ENCODE measurements at places on chromosomes 3 and 15.

DNA sequence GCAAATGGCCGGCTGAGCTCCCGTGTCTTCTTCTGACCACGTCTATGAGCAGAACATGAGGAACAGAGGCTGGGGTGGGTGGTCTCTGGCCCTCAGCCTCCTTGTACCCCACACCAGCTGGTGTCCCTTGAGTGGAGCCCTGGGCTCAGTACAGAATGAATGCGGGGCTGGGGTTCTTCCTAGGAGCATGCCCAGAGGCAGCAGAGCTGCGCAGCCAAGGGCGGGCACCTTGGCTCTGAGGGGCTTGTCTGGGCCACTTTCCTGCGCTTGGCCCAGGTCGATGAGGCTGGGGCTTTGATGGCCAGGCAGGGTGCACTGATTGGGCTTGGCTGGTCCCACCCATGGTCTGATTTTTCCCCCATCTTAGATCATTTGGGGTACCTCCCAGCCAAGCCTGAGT, 6.4 kb downstream of the SCN5A start:
- DNase-seq, result no peak

GRCh38 chr3:174325834-174326700, 533.1 kb upstream of the NAALADL2 start:
- DNase-seq, result no peak

DNA sequence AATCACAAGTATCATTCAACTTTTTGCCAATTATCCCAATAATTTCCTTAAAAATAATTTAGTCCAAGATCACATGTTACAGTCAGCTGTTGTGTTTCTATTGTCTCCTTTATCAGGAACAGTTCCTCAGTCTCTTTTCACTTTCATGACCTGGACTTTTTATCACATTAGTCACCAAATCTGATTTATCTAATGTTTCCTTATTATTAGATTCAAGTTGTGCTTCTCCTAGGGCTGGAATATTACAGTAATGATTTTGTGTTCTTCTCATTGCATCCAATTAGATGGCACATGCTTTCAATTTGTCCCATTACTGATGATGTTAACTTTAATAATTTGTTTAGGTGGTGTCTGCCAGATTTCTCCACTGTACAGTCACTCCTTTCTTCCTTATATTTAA, 66.3 kb upstream of the DCBLD2 start:
- no peak for DNase-seq

DNA sequence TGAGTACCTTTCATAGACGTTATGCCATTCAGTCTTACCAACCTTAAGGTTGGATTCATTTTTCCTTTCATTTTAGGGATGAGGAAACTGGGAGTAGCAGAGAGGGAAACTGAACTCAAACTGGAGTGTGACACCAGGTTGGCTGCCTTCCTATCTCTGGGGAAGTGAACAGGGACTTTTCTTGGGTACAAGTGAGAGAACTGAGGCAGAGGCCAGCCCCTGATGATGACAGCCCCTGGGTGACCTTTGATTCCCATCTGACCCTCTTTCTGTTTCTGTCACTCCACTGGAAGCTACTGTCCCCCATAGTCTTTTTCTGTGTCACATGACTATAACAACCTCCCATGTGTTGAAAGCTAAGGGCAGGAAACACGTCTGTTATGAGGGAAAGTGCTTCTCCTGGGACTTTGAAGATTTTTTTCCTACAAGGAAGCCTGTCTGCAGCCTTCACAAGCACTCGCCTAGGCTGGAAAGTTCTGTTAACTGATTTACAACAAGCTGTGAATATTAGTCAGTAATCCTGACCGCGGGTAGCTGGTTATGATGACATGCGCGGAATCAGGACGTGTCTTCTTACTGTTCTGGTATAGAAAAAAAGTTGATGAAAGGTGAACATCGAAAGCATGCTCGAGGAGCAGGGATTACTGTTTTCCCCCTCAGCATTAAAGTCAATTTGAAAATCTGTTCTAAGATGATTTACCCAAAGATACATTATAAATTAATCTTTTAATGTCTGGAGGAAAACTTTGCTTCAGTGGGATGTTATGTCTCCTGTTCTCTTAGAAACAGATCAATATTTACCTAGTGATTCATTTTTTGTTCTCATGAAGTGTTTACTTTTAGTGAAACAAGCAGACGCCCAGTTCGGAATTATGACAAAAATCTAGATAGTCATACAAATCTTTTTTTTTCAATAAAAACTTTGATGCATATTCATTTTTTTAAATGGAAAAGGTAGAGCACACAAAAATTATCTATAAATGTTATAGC, 31.5 kb downstream of the ABHD2 start:
- DNase-seq, result no peak

GRCh38 chr15:37096558-37097143, 3.7 kb downstream of the MEIS2 start:
- no peak for DNase-seq

DNA sequence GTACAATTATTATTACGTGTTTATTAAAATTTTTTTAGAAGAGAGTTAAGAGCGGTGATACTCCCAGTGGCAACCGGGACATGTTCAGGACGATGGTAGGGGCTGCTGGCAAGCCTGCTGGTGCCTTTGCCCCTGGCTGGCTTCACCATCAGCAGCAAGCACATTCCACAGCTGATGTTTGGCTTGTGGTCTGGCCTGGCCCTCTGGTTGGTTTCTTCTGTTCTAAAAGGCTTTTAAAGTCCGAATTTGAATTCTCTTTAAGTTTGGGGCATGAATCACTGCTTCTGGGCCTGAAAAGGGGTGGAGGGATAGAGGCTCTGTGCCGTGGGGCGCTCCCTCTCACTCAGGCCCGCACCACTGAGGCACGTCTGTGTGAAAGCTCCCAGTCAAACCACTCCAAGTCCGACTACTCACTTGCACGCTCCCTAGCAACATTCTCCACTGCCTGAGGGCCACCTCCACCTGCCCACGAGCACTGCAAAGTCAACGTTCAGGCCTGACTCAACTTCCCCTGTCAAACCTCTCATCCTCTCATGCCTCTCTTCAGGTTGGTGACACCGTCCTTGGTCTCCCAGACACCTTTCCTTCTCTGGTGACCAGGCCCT, 10.1 kb downstream of the ITGA11 start:
- no peak for DNase-seq

- no peak for DNase-seq
Observed at GRCh38 chr3:32751377-32751776, 66.4 kb downstream of the CNOT10 start.

DNA sequence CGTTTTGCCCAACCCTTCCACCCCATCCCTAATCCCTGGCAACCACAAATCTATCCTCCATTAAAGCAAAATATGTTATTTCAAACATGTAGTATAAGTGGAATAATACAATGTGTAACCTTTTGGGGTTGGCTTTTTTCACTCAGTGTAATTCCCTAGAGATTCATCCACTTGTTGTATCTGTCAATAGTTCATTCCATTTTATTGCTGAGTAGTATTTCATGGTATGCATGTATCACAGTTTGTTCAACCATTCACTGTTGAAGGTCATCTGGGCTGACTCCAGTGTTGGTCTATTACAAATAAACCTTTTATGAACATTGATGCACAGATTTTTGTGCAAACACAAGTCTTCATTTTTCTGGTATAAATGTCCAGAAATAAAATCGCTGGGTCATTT, 38.8 kb downstream of the BSN start:
- DNase-seq, result no peak

DNA sequence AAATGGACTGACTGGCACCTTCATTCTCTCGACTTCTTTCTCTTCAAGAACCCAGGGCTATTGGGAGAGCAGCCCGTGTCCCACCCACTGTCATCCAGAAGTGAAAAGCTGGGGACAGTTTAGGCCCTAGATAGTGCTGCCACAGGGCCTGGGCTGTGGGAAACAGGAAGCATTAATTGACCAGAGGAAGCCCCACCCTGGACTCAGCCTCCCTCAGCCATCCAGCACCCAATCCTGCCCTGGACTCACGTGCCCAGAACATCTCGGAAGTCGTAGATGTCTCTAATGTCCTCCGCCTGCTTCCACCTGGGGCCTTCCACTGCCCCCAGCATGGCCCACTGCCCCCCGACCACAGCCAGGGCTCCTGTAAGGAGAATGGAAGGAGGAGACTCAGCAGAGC, 2.3 kb downstream of the CAMK1 start:
- DNase-seq, result no peak

- no peak for DNase-seq
Observed at GRCh38 chr3:188911026-188911850, 260.5 kb upstream of the TPRG1 start.

DNA sequence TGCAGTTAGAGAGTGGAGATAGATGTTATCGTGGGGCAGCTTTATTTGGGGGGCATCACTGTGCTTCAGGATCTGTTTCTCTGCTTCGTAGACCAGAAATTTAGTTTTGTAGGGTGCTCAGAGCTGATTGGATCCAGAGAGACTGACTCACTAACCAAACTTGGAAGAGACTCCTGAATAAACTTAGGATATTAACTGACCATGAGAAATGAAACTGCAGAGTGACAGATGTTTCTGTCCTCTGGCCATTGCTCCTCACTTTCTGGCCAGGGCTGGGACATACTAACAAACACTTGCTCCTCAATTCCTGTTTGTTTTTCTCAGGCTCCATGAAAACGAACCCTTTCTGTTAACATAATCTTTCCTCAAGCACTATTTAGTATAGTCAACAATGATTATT, 4.3 kb downstream of the ZNF592 start:
- DNase-seq, result no peak

DNA sequence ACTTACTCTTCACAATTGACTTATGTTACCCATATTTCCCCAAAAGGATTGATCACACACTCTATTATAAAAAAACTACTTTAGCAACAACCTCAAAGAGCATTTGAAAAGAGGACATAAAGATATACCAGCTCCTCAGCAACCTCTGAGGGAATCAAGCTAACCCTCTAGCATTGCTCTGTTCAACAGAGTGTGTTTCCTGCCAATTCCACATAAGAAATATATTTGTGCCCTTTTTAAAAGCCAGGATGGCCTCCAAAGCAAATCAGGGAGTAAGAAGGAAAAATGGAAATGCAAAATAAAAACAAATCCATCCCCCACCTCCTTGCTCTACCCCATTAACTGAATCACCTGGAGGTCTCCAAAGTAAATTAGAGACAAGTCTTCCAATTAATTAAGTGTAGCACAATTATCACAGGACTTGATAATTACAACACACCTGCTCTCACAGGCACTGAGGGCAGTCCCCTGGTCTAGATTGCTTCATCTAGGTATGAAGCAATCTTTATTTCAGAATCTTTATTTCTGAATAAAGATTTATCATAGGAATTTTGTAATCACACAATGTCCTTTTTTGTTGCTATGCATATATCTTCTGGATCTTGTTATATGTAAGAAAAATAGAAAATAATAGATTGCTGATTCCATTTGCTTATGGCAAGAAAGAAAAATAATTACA, 34.8 kb downstream of the GPR176 start:
- no peak for DNase-seq

DNA sequence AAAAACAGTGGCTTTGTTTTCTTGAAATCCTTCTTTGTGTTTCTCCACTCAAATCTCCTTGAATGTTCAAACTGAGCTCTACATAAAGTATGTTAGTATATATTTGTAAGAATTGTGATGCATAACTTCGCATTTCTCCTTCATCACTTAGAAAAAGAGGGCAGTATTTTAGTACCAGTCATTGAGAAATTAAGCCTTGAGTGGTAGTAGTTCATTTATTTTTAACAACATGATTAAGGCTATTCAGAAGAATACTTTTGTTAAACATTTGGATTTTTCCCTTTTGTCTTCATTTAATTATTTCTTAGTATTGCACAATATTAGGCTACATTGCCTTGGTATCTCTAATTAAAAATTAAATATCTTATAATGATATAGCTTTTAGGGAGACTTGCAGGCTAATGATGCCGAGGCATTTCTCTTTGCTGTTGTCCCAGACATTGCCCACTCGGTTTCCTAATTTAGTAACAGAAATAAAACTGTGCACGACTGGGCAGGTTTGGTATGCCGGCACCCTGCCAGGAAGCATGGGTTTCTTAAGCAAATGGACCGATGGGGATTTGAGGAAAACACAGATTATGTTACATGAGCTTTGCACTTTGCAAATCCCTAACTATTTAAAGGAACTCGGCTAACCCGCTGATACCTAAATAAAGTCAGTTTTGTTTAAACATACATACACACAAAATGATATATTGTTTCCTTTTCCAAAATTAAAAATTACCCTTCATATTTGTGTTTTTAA, 54.7 kb downstream of the LRRC28 start:
- DNase-seq, result no peak

GRCh38 chr3:26425076-26425475, 197.5 kb upstream of the LRRC3B start:
- no peak for DNase-seq

GRCh38 chr3:101964861-101965260, 115.5 kb downstream of the NFKBIZ start:
- no peak for DNase-seq

DNA sequence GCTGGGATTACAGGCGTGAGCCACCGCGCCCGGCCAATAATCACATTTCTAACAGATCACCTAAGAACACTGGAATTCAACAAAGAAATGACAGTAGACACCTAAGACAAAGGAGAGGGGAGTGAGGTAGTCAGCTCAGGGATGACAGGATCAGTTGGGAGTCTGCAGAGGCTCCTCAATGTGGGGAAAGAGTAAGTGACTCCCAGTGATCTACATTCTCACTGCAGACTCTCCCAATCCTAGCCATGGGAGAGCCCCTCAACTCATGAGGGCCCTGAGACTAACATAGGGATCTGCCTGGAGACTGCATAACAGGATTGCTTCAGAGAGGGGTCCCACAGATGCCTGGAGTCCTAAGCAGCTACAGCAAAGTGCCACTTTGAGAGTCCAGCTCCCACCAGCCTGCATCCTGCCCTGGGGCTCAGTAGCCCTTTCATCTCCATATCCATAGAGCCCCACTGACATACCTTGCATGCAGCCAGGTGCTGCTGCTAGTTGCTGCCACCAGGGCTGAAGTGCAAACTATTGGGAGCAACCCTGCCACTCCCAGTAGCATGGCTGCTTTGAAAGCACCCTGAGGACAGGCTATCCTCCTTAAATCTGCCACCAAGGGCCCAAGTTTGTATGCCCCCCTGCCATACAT, 21.8 kb upstream of the PFN2 start:
- no peak for DNase-seq

DNA sequence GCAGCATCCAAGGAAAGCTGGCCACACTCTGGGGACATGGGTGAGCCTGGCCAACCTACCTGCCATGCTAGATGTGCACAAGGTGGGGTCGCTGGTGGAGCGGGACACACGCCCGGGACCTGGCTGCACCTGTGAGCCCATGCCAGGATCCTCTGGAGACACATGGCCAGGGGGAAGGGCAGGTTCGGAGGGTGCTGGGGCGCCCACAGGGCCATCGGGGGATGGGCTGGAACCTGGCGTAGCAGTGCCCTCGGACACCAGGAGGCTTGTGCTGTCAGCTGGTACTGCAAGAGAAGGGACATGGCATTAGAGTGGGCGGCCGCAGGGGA, 143.4 kb downstream of the NSMCE3 start:
- no peak for DNase-seq

- no peak for DNase-seq
Observed at GRCh38 chr15:29032751-29033150, 147.0 kb downstream of the APBA2 start.

GRCh38 chr3:64621726-64622395, 65.9 kb downstream of the ADAMTS9 start:
- DNase-seq, result no peak

- no peak for DNase-seq
Observed at GRCh38 chr3:86416334-86416733, 574.6 kb downstream of the VGLL3 start.

GRCh38 chr3:50609763-50610085, 1.9 kb downstream of the CISH start:
- DNase-seq, result no peak

- DNase-seq, result no peak
Observed at GRCh38 chr3:43618142-43618541, 3.7 kb downstream of the ANO10 start.

- DNase-seq, result no peak
Observed at GRCh38 chr3:82002986-82003642, 241.7 kb upstream of the GBE1 start.
